ENCODE measurements at places on chromosomes 7 and 10. TPM values are rescaled to one million over a fixed set of nuclear protein-coding genes. Genes with fewer than 3 reads are reported as not detected.

CRYGN gene
- not detected for total RNA-seq

FBXL13 gene
- not detected for total RNA-seq

ADAM22 gene
- total RNA-seq: 0.27 TPM

EBLN1 gene
- total RNA-seq: not detected

CTTNBP2 gene
- 2.3 TPM for total RNA-seq

SLC39A12 gene
- total RNA-seq: not detected

ZNF438 gene
- total RNA-seq: 4.9 TPM

DYDC2 gene
- 1.1 TPM for total RNA-seq

ABCB1 gene
- 56.1 TPM for total RNA-seq

IL15RA gene
- total RNA-seq: 14.3 TPM

GRCh38 chr10:113322843-113323242, 230.0 kb upstream of the HABP2 start:
- H3K36me3 ChIP-seq: no peaks in the 10 kb centered on the region
- no peak for DNase-seq
- H3K27ac ChIP-seq: no peak overlapping the region

- no peaks in the 10 kb centered on the region for H3K36me3 ChIP-seq
- H3K4me1 ChIP-seq: no peaks in the 10 kb centered on the region
- no peak overlapping the region for H3K4me3 ChIP-seq
- DNase-seq: no peak
- no peaks in the 10 kb centered on the region for H3K27me3 ChIP-seq
- H3K27ac ChIP-seq: no peak overlapping the region
Observed at GRCh38 chr10:62327885-62328284, 46.3 kb upstream of the ZNF365 start.

DNA sequence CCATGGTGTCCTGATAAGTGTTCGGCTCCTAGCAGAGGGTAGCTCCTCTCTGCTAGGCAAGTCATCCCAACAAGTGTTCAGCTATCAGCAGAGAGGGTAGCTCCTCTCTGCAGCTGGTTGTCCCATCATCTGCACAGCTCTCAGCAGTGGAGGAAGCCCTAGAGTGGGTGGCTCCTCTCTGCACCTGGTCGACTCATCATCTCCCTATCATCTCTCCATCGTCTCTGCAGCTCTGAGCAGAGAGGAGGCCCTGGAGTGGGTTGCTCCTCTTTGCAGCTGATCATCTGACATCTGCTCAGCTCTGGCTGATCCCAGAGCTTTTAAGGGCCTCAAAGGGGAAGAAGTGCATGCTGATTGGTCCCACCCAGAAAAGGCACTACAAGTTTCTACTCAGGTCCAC, 199.9 kb upstream of the KMT2E start:
- no peak overlapping the region for H3K4me3 ChIP-seq
- no peaks in the 10 kb centered on the region for H3K36me3 ChIP-seq
- no peaks in the 10 kb centered on the region for H3K4me1 ChIP-seq
- DNase-seq: no peak
- no peaks in the 10 kb centered on the region for H3K27me3 ChIP-seq
- no peak overlapping the region for H3K27ac ChIP-seq

DNA sequence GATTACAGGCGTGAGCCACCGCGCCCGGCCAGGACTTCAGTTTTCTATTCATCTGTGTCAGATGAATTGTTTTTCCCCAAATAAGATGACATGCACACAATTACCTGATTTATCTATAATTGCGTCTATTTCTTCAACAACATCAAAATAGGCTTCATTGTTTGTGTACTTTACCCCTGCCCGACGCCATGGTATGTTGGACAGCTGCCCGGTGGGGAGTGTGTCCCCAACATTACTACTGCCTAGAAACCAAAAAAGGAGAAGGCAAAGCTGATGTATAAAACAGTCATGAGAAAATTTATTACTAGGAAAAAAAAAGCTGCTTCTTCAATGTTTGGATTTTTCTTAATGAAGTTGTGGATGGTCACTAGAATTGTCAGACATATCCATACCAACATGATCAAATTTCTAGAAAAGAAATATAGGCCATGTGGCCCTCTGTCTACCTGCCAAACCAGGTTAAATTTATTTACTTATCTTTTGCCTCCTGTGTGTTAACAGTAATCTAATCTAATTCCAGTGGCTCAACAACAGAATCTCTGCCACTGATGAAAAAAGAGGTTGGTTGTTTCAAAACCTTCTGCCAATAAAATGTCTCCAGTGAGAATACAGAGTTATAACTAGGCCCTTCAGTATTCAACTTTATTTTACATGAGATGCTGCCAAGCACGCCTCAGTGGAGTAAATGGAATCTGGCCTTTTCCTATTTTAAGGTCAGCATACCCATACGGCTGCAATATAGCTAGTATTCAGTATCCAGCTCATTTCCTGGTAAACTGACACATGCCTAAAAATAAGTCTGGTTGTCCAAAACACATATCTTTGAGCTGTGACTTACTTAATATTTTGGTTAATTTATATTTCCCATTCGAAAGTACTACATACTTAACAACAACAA, 16.5 kb downstream of the AP3M1 start:
- H3K36me3 ChIP-seq: peaks cover 76% of the 10 kb centered on the region
- H3K27me3 ChIP-seq: no peaks in the 10 kb centered on the region
- no peaks in the 10 kb centered on the region for H3K4me1 ChIP-seq
- no peak overlapping the region for H3K27ac ChIP-seq
- DNase-seq: no peak
- no peak overlapping the region for H3K4me3 ChIP-seq

DNA sequence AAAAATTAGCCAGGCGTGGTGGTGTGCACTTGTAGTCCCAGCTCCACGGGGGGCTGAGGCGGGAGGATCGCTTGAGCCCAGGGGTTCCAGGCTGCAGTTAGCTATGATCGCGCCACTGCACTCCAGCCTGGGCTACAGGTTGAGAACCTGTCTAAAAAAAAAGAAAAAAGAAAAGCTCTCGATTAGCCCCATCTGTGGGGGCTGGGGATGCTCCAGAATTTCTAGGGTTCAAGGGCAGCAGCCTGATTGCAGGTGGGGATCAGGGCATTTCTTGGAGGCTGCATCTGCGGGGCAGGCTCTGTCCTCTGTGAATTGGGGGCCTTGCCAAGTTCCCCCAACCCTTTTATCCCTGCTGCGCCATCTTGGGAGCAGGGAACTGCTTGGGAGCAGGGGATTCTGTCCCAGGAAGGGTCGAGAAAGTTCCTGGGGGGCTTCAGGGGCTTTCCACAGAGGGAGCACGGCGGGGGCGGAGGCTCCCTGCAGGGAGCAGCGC, 651 bp upstream of the ARPC1A start:
- H3K36me3 ChIP-seq: no peaks in the 10 kb centered on the region
- no peaks in the 10 kb centered on the region for H3K4me1 ChIP-seq
- no peaks in the 10 kb centered on the region for H3K27me3 ChIP-seq
- no peak for DNase-seq

DNA sequence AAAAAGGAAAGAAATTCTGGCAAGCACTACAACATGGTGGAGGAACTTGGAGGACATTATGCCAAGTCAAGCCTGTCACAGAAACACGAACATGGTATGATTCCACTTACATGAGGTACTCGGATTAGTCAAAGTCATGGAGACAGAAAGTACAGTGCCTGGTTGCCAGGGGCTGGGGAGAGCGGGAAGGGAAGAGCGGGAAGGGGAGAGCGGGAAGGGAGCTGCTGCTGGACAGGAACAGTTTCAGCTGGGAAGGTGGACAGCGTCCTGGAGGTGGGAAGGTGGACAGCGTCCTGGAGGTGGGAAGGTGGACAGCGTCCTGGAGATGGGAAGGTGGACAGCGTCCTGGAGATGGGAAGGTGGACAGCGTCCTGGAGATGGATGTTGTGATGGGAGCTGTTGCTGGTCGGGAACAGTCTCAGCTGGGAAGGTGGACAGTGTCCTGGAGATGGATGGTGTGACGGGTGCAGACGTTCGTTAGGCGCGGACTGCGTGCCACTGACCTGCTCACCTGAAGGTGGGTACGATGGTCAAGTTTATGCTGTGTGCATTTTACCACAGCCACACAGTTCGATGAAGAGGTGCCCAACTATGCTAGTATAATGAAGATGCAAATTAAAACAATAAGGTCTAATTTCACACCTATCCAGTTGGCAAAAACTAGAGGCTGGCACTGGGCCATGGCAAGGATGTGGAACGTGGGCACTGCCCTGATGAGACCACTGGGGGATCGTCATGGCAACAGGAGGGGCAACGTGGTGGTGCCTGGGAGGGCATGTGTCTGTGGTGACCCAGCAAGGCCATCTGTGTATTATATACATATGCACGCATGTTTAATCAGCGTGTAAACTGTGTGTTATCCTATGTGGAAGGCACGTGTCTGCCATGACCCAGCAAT, 103.8 kb downstream of the NKX6-2 start:
- H3K4me1 ChIP-seq: no peaks in the 10 kb centered on the region
- no peaks in the 10 kb centered on the region for H3K36me3 ChIP-seq
- H3K4me3 ChIP-seq: no peak overlapping the region
- peak; percentile 3 for DNase-seq

DNA sequence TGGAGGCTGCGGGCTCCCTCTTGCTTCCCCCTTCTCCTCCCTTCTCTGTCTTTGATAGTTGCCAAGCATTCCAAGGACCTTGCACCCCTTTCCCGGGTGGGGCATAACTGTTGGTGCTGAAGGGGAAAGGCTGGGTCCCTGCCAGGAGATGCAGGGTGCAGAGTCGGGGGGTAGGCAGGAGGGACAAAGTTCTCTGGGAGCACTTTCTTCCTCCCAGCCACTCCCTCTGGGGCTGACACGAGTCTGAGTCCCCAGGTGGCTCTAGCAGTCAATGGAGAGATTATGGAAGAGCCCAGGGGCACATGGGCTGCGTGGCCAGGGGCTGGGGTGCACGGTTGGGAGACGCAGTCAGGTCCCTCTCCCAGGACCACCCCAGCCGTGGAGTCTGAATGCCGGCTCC, 2.1 kb downstream of the CLDN15 start:
- peaks cover 40% of the 10 kb centered on the region for H3K4me1 ChIP-seq
- no peaks in the 10 kb centered on the region for H3K27me3 ChIP-seq
- no peaks in the 10 kb centered on the region for H3K36me3 ChIP-seq
- no peak overlapping the region for H3K27ac ChIP-seq
- H3K4me3 ChIP-seq: no peak overlapping the region

DNA sequence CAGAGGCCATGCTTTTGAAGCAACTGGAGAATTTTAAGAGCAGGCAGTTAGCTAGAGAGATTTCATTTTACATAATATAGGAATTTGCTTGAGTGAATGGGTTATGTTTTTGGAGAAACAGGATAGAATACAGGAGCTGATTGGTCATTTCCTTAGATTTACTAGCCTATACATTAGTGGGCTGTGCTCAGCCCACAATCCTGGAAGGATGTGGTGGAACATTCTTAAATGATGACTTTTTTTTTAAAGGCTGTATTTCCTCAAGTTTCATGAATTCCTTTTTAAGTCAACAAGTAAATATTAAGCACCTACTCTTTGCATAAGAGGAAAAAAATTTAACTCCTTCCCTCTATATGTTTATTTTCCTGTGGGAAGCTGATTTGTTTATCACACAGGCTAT, 314.4 kb upstream of the BMPER start:
- no peak overlapping the region for H3K4me3 ChIP-seq
- H3K36me3 ChIP-seq: no peaks in the 10 kb centered on the region
- DNase-seq: no peak
- no peaks in the 10 kb centered on the region for H3K4me1 ChIP-seq
- no peaks in the 10 kb centered on the region for H3K27me3 ChIP-seq

DNA sequence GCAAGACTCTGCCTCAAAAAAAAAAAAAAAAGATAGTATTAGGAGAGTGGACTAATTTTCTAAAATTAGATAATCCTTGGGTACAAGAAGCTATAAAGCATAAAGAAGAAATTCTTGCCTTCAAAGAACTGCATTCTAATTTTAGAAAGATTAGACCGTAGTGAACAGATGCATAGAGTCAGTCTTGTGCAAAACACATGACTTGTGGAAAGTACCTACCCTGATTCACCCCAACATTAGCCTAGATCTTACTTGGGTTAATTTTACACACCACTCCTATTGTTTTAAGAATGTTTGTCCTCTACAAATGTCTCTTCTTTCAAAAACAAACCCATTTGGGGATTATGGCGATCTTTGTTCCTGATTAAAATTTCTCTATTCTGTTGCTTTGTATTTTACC, 38.9 kb upstream of the SP8 start:
- no peak overlapping the region for H3K4me3 ChIP-seq
- DNase-seq: no peak
- no peak overlapping the region for H3K27ac ChIP-seq

DNA sequence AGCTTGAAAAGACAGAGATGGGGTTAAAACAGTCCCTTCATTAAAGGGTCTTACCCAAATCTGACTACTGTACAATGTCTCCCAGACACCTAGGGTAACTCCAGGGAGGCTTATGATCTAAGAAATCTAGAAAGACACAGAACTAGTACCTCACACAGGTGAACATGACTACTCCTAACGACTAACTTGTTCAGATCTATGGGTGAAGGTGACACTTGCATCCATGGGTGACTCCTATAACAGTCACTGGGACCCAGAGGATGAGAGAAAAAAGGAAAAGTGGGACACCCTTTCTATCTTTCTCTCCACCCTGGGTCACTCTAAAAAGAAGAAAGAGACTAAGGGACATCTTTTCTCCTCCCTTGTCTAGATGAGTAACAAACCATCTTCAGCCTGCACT, 19.2 kb downstream of the AKR1C8 start:
- H3K27ac ChIP-seq: no peak overlapping the region
- H3K4me3 ChIP-seq: no peak overlapping the region
- no peak for DNase-seq

GRCh38 chr7:19101472-19101871, 16.0 kb downstream of the TWIST1 start:
- no peak overlapping the region for H3K27ac ChIP-seq
- no peak for DNase-seq
- H3K36me3 ChIP-seq: no peaks in the 10 kb centered on the region
- H3K4me1 ChIP-seq: no peaks in the 10 kb centered on the region

GRCh38 chr10:927131-927530, 4.4 kb downstream of the LARP4B start:
- no peaks in the 10 kb centered on the region for H3K27me3 ChIP-seq
- no peak for DNase-seq
- no peak overlapping the region for H3K27ac ChIP-seq
- peaks cover 5% of the 10 kb centered on the region for H3K36me3 ChIP-seq
- peaks cover 21% of the 10 kb centered on the region for H3K4me1 ChIP-seq

DNA sequence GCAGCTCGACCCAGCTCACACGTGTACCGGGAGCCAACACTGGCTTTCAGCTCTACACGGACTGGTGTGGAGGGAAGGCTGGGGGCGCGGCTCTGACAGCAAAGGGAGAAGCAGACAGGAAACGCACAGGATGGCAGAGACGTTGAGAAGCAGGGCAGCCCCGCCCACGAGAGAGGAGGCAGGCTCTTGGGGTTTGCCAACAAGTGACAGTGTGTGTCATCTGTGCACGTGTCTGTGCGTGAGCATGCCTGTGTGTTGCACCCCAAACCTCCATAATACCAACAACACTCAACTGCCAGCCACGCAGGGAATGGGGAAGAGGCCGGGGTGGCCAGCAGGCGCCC, 64.4 kb upstream of the PDGFA start:
- no peaks in the 10 kb centered on the region for H3K27me3 ChIP-seq
- no peak overlapping the region for H3K27ac ChIP-seq
- no peak overlapping the region for H3K4me3 ChIP-seq
- no peak for DNase-seq

GRCh38 chr10:62502995-62503613, 128.9 kb downstream of the ZNF365 start:
- H3K4me1 ChIP-seq: no peaks in the 10 kb centered on the region
- H3K27ac ChIP-seq: no peak overlapping the region
- no peak for DNase-seq
- H3K4me3 ChIP-seq: no peak overlapping the region
- no peaks in the 10 kb centered on the region for H3K27me3 ChIP-seq

- H3K4me1 ChIP-seq: no peaks in the 10 kb centered on the region
- no peak overlapping the region for H3K4me3 ChIP-seq
- no peak overlapping the region for H3K27ac ChIP-seq
- H3K27me3 ChIP-seq: no peaks in the 10 kb centered on the region
- DNase-seq: no peak
Observed at GRCh38 chr7:112869111-112869774, 79.0 kb upstream of the TMEM168 start.
